ENCODE measurements at places on chromosomes 6 and 20.

GRCh38 chr6:64679416-64679815 lies 1027.6 kb downstream of the EYS start:
- DNase-seq, result no peak

DNA sequence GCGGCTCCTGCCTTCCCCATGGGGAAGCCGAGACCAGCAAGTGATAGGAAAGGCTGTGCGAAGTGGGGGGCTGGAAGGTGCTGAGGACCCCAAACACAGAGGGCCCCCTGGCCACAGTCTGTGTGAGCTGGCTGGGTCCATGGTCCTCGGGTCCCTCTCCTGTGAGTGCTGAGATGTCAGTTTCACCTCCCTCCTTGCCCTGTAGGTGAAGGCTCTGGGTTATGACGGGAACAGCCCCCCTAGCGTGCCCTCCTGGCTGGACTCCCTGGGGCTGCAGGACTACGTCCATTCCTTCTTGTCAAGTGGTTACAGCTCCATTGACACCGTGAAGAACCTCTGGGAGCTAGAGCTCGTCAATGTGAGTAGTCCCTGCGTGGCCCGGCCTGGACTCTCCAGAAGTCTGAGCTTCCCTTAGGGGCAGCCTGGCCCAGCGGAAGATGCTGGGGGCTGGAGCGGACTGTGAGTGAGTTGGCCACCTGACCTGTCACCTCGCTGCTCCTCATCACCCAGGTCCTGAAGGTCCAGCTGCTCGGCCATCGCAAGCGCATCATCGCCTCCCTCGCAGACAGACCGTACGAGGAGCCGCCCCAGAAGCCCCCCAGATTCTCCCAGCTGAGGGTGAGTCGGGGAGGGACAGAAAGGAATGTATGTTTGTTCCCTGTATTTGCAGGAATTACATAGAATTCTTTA lies 61.7 kb downstream of the TCP11 start:
- no peak for DNase-seq

GRCh38 chr20:23691675-23692074 lies 2.8 kb upstream of the CST4 start:
- DNase-seq, result no peak

DNA sequence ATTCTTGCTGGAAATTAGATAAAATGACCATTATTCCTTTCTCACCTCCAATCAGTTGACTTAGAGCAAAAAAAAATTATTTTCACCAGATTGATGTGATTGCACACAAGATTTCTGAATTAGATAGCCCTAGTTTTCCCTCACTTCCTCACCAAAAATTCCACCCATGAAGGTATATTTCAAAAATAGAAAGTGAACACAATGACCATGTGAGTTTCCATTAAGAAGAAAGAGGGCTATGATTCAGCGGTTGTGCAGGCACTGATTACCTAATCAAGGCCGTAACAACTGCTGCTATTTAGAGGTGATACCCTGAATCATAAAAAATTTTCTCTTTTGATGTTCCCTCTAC lies 19.5 kb upstream of the RALGAPA2 start:
- no peak for DNase-seq

DNA sequence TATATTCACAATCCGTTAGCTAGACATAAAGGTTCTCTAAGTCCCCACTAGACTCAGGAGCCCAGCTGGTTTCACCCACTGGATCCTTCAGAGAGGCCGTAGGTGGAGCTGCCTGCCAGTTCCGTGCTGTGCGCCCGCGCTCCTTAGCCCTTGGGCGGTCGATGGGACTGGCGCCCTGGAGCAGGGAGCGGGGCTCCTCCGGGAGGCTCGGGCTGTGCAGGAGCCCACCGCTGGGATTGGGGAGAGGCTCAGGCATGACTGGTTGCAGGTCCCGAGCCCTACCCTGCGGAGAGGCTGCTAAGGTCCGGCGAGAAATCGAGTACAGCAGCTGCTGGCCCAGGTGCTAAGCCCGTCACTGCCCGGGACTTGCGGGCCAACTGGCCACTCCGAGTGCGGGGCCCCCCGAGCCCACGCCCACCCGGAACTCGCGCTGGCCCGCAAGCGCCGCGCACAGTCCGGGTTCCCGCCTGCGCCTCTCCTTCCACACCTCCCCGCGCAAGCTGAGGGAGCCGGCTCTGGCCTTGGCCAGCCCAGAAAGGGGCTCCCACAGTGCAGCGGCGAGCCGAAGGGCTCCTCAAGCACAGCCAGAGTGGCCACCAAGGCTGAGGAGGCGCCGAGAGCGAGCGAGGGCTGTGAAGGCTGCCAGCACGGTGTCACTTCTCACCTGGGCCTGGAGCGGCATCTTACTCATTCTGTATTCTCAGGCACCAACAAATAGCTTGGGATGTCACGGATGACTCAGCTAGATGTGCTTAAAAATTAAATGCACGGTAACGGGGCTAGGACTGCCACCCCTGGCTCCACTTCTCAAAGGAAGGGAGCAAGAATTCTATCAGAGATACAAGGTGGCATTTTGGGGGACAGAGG lies 44.1 kb downstream of the IRF4 start:
- no peak for DNase-seq

DNA sequence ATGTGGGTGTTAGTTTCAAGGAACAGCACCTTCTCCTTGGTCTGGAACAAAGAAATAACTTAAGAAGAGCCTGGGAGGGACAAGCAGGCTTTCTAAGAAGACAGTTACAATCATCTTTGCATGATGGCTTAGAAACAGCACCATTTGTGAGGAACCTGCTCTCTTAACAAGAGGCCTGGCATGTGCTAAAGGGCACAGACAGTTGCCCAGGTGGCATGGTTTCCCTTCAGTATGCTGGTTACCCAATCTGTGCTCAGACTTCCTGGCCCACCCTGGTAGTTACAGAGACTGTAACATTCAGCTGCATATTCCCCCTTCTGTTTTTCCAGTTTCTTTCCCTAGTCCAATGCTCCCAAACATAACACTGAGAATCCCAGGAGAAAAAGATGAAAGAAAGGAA lies 84.0 kb downstream of the CHD6 start:
- DNase-seq, result no peak
